ENCODE measurements at places on chromosomes 12 and 14. TPM values are rescaled to one million over a fixed set of nuclear protein-coding genes. Genes with fewer than 3 reads are reported as not detected.

DIO2 gene
- total RNA-seq: not detected

GAPDH gene
- 7,400 TPM for total RNA-seq

MSI1 gene
- total RNA-seq: not detected

PLCZ1 gene
- total RNA-seq: not detected

KRT85 gene
- not detected for total RNA-seq

LBHD2 gene
- total RNA-seq: not detected

LGR5 gene
- not detected for total RNA-seq

DCAF5 gene
- total RNA-seq: 11.1 TPM

LLPH gene
- total RNA-seq: 3.6 TPM

GLT8D2 gene
- total RNA-seq: 0.43 TPM

ATP23 gene
- total RNA-seq: 15.7 TPM

All from tracheal epithelial cell (primary cell).